NCI-H1417 (cell line): ENCODE measurements at places on chromosomes 4 and X.
A peak's percentile ranks its signal among the peaks of the same experiment; 100 is the strongest.

DNA sequence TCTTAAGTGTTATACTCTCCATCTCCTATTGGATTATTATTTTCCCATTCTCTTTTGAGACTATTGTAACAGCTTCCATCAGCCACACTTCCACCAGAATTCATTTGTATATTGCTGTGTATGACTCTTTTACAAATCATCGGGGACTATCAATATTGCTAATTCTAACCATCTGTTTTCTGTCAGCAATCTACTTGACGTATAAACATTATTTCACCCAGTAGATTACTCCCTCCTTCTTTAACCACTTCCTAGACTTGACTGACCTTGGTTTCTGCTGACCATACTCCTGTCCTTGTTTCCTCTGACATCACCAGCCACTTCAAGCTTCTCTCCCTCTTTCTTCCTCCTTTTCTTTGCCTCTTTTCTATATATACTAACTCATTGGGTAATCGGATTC is 402.9 kb downstream of the PCDH18 start:
- DNase-seq, result no peak

DNA sequence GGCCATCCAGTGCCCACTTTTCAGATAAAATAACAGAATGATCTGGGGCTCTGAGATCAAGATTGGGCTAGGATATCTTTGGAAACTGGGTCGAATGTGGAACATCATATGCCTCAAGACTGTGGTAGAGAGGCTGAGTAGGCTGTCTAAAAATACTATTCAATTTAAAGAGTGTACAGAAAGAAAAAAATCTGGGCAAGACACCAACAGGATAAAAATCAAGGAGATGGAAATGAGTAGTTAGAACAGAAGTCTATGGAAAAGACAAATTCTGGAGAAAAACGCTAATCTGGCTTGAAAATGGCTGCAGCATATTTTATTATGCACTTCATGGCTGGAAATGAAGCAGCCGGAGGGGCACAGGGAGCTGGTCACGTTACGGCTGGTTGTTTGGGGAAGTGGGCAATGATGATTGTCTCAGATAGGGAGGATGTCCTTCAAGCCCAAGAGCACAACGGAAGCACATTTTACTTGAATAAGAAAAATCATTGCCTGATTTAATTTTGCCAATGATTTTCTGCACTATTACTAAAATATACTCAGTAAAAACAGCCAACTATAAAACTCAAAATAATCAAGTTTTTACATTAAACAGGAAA is 27.1 kb upstream of the MAPK10 start:
- DNase-seq, result no peak

GRCh38 chr4:27360790-27361267 is 500.2 kb downstream of the STIM2 start:
- no peak for DNase-seq

GRCh38 chr4:135485371-135485770 is 1283.8 kb upstream of the PABPC4L start:
- DNase-seq, result no peak

DNA sequence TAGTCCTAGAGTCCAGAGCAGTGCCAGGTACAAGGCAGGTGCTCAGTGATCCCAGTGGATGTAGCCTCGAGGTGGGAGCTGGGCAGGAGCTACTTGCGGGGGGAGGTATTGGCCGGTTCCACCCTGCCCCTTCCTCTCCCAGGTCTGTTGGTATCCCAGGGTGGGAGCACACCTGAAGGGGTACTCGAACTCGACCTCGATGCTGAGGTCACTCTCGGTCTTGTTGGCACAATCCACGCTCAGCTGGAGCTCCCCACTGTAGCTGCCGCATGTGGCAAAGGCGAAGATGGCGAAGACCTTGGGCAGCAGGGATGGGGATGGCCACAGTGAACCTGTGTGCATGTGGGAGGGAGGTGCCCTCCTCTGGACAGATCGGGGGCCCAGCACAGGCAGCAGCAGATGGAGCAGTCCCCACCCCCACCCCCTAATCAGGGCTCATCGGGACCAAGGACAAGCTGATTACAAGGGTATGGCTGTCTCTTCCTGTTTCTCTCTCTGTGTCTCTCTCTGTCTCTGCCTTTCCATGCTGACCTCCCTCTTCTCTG is 2.4 kb downstream of the SYP start:
- DNase-seq, result no peak

DNA sequence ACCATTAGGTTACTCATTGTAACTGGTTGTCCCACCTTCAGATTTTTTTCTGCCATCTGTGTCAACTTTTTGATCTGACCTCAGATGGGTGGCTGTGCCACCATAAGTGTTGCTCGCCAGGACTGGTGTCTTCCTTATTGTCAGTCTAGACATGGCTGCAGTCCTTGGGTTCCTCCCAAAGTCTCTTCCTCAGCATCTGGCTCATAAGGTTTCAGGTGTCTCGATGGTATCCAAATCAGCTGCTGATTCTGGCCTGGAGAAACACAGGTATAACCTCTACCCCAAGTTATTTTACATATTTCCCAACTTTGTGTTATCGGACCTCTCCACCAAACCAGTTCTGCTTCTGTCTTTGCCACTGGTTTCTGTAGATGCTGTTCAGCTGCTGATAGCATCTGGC is 158.5 kb downstream of the ZNF518B start:
- no peak for DNase-seq

- no peak for DNase-seq
Observed at GRCh38 chr4:24056289-24056688, 166.4 kb upstream of the PPARGC1A start.

DNA sequence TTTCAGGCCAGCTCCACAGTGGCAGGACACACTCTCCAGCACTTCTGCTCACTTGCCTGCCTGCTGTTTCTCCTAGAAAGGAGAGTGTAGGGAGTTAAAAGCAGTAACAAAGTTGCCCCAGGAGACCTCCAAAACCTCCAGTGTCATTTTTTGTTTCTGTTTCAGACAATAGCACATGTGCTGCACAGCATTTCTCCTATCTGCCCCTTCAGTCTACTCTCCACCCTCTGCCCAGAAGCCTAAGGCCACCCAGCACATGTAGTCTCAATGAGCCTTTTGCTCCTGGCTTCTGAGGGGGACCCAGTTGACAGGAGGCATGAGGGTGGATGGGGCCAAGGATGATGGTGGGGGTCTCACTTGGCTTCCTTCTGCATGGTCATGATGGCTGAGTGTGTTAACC is 329.6 kb upstream of the CLNK start:
- DNase-seq, result no peak

DNA sequence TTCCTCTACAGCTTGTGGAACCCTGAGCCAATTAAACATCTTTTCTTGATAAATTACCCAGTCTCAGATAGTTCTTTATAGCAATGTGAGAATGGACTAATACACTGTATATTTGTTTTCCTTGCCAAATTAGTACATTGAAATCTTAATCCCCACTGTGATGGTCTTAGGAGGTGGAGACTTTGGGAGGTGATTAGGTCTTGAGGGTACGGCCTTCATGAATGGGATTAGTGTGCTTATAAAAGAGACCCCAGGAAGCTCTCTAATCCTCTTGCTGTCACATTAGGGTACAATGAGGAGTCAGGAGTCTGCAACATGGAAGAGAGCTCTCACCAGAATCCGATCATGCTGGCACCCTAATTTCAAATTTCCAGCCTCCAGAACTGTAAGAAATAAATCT is 86.6 kb downstream of the TIGD2 start:
- DNase-seq, result no peak

- no peak for DNase-seq
Observed at GRCh38 chrX:24498975-24499374, 33.9 kb downstream of the PDK3 start.

GRCh38 chrX:1853447-1853846 is 238.6 kb downstream of the ASMT start:
- DNase-seq, result no peak

DNA sequence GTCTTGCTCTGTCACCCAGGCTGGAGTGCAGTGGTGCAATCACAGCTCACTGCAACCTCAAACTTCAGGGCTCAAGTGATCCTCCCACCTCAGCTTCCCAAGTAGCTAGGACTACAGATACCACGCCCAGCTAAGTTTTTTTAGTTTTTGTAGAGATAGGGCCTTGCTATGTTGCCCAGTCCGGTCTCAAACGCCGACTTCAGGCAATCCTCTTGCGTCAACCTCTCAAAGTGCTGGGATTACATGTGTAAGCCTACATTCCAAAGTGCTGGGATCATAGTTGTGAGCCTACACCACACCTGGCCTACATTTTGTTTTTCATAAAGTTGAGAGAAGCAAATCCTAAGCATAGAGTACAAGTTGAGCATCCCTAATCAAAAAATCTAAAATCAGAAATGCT is 42.2 kb downstream of the SMARCA5 start:
- DNase-seq, result no peak

DNA sequence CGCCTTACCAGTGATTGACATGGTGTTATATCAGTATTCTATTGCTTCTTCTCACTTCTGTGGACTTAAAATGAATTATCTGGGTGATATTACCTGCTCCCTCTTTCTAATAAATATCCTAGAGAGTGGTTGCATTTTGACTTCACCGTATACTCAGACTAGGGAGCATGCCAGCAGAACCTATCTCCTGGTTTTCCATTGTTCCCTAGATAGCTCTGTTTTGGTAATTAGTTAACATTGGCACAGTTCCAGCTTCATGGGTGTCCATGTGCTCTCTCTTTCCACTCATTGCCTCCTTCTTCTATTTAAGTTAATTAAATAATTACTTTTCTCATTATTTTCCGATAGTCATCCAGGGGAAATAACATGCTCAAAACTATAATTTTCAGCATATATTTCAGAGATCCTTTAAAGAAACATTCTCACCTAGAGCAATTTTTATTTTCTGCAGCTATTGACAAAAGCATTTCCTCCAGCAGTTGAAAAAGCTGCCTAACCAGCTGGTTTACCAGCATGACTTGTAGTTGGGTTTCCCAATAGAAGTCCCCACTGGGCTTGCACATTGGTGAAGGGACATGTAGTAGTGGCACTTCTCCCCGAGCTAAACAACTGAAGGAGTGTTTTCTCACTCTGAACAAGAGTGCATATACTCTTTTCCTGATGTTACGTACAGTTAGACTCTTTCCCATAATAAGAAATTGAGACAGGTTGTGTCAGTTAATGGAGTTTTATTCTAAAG is 27.9 kb upstream of the PAPSS1 start:
- peak; percentile 96 for DNase-seq

DNA sequence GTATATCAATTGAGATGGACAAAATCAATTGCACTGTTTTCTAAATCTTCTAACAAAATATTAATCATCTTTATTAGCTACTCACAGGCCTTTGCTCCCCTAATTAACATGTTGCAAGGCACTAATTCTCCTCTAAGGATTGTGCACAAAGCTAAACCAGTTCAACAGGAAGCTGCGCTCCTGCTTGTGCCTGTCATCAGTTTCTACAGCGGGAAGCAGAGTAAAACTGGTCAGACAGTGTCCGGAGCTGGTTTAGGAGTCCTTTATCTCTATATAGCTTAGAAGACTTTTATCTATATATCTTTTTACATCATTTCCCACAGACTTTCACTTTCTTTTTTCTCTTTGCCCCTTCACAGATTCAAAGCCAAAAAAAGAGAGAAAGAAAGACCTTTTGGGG is 79.1 kb downstream of the ELOVL6 start:
- no peak for DNase-seq

DNA sequence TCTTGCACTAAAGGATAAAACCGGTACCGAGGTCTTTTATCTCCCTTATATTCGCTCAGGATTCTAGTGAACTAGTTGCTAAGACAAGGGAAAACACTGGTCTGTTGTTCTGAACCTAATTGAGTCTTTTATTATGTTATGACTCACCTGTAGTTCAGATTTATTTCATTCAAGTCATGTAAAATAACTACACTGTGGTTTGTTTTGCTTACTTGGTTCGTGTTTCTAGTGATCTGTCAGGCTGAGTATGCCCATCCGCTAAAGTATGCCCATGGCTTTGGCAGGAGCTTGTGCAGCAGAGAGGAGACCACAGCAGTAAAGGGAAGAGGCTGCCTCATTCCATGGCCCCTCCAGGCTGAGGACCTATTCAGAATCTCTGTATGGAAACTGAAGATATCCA is 126.1 kb downstream of the AFF1 start:
- DNase-seq, result no peak
